Epithelial cell of esophagus (primary cell): ENCODE measurements at places on chromosomes 3 and 15.
A peak's percentile ranks its signal among the peaks of the same experiment; 100 is the strongest.

DNA sequence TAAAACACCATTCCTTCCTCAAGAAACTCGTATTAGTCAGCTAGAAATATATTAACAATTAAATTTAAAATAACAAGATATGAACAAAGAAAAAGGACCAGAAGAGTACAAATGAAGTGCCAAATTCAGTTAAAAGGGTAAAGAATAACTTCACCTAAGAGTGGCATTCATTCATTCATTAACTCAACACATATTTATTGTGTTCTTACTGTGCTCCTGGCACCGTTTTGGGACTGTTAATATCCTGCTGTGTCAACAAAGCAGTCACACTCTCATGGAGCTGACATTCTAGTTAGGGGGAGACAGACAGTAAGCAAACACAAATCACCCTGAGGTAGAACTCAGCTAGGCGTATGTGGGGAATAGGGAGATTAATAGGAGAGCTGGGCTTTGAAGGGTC, 123.6 kb upstream of the DPPA4 start:
- DNase-seq: no peak

DNA sequence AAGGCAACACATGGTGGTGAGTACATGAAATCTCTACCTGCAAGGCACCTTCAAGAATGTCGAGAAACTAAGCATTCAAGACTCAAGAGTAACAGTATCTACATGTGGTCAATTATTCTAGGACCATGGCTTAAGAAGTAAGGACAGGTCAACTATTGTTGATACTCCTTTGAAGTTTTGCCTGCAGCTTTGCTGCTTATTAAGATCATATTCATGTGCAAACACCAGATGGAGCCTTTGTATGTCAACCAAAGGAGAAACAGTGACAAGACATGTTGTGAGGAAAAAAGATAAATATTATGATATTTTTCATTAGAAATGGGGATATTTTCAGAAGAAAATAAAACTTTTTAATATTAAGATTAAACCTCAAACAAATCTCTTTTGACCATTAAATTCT, 52.3 kb upstream of the FGF7 start:
- peak; percentile 29 for DNase-seq

DNA sequence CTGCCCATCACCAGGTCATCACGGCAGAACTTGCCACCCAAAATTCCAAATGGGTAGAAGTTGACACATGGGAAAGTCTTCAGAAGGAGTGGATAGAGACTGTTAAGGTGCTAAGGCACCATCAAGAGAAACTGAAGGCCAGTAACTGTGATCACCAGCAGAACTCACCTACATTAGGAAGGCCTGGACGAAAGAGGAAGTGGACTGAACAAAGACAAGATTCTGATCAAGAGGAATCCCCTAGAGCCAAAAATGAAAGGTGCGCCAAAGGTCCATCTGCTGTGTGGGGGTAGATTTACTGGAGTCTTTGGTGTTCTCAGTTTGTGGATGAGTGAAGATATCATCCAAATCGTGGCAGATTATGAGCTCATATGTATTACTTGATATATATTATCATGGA, 46.3 kb upstream of the P3H2 start:
- no peak for DNase-seq

- peak; percentile 85 for DNase-seq
Measured at GRCh38 chr3:184748219-184749135, 36.6 kb upstream of the MAGEF1 start.

DNA sequence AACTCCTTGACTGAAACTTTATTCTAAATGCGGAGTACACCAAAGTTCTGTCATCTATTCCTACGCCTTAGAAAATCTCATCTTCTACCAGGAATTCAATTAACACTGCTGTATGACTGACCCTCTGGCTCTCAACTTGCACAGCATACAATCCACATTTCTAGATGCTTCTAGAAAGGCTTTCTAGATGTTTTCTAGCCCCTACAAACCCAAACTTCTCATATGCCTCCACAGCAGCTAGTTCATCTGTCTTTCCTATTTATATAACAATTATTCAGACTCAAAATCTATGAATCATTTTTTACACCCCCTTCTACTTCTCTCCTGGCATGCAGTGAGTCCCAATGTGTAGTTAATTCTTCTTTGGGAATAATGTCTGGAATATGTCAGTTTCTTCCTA, 13.2 kb downstream of the INO80 start:
- no peak for DNase-seq

GRCh38 chr3:59970376-59970775, 920.6 kb upstream of the CFAP20DC start:
- no peak for DNase-seq

- no peak for DNase-seq
Measured at GRCh38 chr3:55288657-55289056, 198.4 kb downstream of the WNT5A start.
